NCI-H446 (cell line): ENCODE measurements at places on chromosomes 11 and 22.

DNA sequence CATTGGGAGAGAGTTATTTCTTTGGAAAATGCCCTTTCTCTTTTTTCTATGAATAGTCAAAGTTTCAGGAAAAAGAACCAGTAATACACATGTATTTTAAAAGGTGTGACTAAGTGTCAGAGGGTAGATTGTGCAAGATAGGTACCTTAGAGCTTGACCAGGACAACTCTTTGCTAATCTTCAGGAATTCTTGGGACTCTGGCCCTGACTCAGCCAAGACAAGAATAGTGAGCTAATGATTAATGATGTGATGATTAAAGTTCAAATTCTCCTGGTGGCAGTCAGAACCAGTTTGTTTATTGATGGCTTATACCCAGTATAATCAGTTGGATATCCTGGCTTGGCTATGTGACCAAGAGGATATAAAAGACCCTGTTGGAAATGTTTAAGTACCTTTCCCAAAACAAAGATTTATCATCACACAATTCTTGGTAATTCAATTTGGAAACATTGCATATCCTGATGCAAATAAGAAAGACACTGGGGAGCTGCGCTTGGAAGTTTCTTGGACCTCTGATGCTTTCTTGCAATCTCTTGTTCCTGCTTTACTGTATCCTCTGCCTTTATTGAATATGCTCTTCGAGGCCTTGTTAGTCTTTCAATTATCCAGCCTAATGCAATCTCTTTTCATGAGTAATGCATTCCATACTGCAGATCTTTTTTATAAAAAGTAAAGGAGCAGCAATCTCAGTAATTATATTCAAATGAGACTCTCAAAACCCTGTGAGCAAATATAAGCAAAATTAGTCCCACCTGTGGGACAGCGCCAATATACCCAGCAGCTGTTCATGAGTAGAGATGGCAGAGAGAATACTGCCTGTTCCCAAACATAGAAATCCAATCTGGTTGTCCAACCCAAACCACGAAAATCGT lies 48.0 kb upstream of the CEP126 start:
- DNase-seq = no peak

DNA sequence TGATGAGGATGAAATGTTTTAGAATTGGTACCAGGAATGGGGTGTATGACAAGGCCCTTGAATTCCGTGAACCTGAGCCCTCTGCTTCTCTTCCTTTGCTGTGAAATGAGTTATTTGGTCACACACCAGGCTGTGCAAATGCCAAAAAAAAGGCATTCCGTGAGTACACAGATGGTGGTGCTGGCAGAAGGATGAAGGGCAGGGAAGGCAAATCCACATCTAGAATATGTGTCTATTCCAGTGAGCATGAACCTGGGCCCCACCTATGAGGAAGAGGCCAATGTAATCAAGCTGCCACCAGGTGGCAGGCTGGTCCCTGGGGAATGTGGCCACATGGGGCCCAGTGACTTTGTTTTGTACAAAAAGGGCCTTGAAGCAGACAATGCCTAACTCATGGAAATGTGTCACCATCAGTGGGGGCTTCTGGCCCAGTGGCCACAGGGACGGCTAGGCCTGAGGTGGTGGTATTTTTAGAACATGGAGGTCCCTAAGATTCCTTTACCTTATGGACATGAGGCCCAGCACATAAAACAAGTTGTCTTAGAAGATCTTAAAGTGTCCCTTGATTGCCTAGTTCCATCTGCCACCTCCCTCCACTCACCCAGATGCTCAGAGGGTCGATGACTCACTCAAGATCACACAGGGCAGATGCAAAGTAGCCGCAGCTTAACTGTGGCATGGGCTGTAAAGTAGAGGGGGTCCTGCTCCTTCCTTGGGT lies 3.9 kb upstream of the RNF215 start:
- peak; percentile 10 for DNase-seq

- no peak for DNase-seq
These were observed 7.7 kb downstream of the TP53AIP1 start for GRCh38 chr11:128934926-128935325.

- DNase-seq = no peak
These were observed 19.7 kb downstream of the DKK3 start for GRCh38 chr11:11988681-11989261.

DNA sequence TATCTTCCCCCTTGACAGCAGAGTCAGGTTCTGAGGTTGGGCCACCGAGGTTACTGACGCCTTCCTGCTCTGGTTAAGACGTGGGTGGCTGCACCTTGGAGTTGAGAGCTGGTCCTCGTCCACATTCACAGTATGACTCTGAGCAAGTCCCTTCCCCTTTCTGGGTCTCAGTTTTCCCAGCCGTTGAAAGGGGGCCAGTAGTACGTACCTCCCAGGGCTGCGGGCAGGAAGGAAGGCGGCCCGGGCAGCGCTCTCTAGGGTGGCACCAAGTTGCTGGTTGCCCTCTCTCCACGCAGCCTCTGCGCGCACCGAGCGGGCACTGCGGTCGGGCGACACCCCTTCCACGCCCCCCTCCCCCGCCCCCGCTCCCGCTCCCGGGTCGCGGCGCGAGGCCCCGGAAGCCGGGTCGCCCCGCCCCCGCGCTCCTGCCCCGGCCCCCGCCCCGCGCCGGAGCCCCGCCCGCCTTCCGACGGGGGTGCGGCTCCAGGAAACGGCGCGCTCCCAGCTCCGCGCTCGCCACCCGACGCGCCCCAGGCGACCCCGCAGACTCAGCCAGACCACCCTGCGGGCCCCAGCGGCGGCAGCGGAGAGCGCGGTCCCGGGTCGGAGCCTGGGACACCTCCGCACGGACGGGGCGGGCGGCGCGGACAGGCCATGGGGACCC lies at the start of gene EHBP1L1:
EHBP1L1 (plus strand) TSS at position 486 of the 664 bp plus-strand sequence. CDS start 250 bp downstream, outside the sequence.
- no peak for DNase-seq

GRCh38 chr11:78715639-78716311 lies 141.1 kb upstream of the NARS2 start:
- DNase-seq = peak; percentile 78

GRCh38 chr11:62805961-62806441 lies 761 bp upstream of the NXF1 start:
- no peak for DNase-seq

- DNase-seq = no peak
These were observed 50.3 kb downstream of the MICAL2 start for GRCh38 chr11:12160680-12161079.

DNA sequence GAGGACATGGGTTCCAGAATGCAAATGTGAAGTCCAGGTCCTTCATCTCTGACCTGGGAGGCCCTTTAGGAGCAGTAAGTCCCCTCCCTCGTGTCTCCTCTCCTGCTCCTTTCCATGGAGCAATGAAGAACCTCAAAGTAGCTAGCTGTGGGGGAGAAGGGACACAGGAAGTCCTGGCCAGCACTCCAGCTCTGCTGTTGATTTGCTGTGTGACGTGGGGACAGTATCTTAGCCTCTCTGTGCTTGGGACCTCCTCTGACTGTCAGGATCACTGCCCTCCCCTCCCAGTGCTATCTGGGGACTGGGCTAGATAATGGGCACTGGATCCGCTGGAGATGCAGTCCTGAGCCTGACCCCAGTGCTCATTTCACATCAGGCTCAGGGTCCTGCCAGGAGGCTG lies 1.1 kb upstream of the APOBEC3H start:
- no peak for DNase-seq

- DNase-seq = no peak
These were observed 5.4 kb upstream of the RPS19BP1 start for GRCh38 chr22:39537975-39538374.

- DNase-seq = no peak
These were observed 28.8 kb downstream of the TBC1D22A start for GRCh38 chr22:46791201-46791731.

DNA sequence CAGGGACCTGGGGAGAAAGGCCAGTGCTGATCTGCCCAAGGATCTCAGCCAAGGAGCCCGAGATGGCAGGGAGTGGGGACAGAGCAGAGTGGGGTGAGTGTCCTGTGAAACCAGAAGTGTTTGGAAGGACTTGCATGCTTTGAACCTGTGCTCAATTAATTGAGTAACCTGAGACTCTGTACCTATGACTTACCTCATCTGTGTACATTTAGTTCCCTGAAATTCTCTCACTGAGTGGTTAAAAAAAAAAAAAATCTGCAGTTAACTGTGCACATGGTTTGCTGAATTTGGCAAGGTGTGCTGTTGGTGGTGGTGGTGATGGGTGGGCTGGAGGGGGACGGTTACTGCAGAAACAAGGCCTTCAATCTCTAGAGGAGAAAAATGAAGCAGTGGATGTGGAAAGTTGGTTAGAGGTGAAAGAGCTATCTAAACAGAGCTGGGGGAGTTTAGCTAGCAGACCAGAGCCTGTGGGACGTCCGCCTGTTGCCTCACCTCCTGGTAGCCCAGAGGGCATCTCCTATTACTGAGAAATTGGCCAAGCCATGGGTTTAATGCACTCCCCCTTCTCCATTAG lies 8.3 kb upstream of the SORL1-AS1 start:
- no peak for DNase-seq

DNA sequence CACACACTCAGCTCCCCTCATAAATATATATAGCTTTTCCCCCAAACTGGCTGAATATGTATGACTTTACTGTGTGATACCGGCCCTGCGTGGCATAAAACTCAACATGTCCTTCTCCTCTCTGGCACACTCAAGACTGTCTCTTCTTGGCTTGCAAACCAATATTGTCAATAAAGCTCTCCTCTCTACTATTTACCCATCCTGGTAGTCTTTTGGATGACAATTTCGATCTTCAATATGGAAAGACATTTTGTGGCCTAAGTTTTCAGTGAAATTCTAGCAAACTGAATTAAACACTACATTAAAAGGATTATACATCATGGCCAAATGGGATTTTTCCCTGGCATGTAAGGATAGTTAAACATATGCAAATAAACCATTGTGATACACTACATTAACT lies 1255.9 kb downstream of the JRKL start:
- DNase-seq = no peak

DNA sequence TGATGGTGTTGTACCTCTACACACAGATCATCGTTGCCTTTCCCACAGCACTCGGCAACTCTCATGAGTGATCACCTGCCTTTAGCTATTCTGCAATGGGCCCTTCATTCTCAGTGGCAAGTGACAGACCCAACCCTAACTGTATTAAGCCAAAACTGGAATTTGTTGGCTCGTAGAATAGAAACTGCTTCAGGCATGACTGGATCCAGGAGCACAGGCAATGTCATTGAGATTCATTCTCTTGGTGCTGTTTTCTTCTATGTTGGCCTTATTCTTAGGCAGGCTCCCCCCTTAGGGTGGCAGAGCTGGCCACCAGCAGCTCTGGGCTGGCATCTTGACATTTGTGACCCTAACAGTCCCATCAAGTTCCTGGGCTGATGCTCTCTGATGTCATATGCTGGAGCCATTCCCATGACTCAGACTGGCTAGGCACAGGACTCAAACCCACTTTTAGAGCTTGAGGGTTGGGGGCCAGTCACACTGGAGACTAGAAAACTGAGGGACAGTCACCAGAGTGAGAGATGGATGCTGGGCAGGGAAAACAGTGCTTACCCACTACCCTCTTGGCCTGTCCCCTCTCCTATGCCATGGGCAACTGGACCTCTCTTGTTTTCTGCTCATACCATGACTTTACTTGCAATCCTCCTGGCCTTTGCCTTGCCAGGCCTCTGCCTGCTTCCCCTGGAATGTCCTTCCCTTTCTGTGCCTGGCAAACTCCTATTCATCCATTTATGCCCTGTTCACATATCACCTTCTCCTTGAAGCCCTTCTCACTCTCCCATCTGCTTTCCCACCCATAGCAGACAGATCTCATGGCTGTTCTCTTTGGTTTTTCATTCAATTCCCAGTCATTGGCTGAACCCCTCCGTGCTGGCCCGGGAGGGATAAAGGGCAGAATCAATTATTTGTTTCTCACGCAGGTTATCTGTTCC lies 7.1 kb upstream of the CDC42EP2 start:
- DNase-seq = no peak

GRCh38 chr11:76313913-76314740 lies 66.8 kb downstream of the THAP12 start:
- DNase-seq = no peak

- no peak for DNase-seq
These were observed 42.2 kb downstream of the WNT7B start for GRCh38 chr22:45934659-45935341.

DNA sequence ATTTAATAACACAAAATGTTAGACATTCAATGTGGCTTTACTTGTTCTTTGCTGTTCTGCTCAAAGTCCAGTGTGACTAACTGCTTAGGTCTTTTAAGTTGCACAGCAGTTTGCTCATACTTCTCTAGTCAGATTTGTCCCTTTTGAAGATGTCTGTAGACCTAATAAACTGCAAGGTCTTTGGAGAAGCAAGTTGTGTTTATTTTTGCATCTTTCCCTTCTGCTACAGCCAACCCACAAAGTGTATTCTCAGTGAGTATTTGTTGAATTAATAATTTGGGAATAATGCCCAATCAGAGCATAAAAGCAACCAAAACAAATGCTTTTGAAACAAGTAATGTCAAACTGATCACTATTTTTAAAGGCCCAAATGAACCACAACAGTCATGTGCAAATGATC lies 312.5 kb downstream of the CADM1 start:
- no peak for DNase-seq

DNA sequence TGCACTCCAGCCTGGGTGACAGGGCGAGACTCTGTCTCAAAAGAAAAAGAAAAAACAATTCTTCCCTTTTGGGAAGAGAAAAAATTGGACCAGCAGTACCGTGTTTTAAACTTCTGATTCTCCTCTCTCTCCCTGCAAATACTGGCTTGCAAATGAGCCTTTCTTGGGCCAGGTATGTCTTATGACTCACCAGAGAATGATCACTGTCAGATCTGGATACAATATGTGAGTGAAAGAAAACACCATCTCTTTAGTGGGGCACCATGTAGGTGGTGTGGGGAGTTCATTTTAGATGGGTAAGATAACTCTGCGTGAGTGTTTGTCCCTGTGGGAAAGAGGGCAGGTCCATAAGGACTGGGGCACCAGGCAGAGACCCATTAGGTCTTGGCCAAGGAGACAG lies 2.4 kb upstream of the SCGB2A2 start:
- DNase-seq = no peak

GRCh38 chr11:6333095-6333494 lies 12.8 kb upstream of the CAVIN3 start:
- DNase-seq = no peak

DNA sequence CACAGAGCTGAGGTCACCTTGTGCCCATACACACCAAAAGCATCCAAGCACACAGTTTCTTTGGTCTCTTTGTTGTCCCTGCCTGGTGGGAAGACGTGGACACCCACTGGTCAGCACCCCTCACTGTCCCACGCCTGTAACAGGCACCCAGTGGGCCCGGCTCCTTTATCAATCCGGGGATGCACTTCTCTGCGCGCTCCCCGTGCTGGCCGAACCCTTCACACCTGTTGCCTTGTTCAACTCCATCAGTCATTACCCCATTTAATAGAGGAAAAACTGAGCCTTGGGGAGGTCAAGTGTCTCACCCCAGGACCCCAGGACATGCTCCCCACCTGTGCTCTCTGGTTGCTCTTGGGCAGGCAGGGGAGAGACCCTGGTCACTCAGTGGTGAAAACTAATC lies 49.7 kb upstream of the FGF3 start:
- no peak for DNase-seq

DNA sequence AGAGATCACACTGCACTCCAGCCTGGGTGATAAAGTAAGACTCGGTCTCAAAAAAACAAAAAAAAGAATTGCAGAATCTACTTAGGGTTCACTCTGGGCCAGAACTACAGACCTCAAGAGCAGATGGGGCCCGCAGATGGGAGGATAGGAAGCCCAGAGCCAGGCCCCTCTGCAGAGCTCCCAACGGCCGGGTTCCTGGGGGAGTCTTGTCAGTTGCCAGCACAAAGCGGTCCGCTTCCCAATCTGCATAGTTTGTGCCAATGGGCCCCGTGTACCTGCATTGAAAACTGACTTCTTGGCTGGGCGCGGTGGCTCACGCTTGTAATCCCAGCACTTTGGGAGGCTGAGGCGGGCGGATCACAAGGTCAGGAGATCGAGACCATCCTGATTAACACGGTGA lies 1.7 kb upstream of the CHID1 start:
- no peak for DNase-seq
